Naive thymus-derived CD8-positive, alpha-beta T cell (primary cell): ENCODE measurements at places on chromosomes 5 and 9. TPM values are rescaled to one million over a fixed set of nuclear protein-coding genes. Genes with fewer than 3 reads are reported as not detected.

GRCh38 chr9:135281151-135281550 lies 193.7 kb downstream of the OLFM1 start:
- DNase-seq: no peak
- H3K36me3 ChIP-seq: no peaks in the 10 kb centered on the region
- H3K4me1 ChIP-seq: no peaks in the 10 kb centered on the region
- H3K27me3 ChIP-seq: peaks cover 2% of the 10 kb centered on the region
- no peak overlapping the region for H3K27ac ChIP-seq

DNA sequence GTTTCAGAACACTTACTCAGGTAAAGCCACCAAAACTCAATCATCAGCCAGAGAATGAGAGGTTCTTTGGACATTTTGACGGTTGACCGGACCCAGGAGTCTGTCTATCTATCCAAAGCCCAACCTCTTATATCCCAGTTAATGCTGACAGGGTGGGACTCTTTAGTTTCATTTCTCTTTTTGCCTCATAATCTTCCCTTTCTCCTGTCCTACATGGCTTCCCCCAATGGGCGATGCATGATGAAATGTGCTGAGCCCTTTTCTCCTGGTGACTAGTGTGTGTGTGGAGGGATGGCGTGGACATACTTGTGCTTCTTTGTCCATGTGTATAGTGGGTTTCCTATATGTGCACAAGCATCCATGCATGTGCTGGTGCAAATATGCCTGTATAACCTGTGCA lies at the start of gene TIMD4:
Gene TIMD4 (minus strand): TSS at position 102 of the 400 bp plus-strand sequence. CDS start 28 bp downstream, at position 74.
- H3K27me3 ChIP-seq: no peaks in the 10 kb centered on the region
- H3K4me1 ChIP-seq: no peaks in the 10 kb centered on the region
- no peak within 1 kb of the TSS for H3K27ac ChIP-seq
- H3K4me3 ChIP-seq: no peak within 1 kb of the TSS
- H3K36me3 ChIP-seq: peaks cover 11% of the 10 kb centered on the region

DNA sequence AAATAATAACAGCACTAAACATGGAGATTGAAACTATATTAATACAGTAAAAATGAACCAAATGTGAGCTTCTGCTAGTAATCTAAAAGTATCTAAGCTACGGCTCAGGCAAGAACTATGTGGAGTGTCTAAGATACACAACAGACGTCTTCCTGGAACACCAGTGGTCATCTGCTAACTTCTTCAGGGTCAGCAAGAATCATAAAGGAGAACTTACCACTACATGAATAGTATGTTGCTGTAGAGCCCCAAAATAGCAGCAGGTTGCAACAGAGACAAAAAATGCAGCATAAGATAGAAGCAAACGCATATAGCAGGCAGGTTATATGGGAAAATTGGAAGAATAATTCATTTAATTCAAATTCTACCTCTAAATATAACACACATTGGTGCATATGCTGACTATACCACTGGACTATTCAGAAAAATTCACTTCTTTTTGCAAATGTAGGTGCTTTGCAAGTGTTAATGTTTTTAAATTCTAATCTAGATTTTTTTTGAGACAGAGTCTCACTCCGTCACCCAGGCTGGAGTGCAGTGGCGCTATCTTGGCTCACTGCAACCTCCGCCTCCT lies 27.1 kb downstream of the DCTN4 start:
- no peak overlapping the region for H3K27ac ChIP-seq
- no peak for DNase-seq
- H3K4me3 ChIP-seq: no peak overlapping the region
- H3K4me1 ChIP-seq: peaks cover 19% of the 10 kb centered on the region

The FBXL7 gene
- not detected for total RNA-seq

The MYMK gene
- not detected for total RNA-seq

The ANKRD34B gene
- not detected for total RNA-seq

The GABRB2 gene
- not detected for total RNA-seq

The HOMER1 gene
- 5.4 TPM for total RNA-seq

DNA sequence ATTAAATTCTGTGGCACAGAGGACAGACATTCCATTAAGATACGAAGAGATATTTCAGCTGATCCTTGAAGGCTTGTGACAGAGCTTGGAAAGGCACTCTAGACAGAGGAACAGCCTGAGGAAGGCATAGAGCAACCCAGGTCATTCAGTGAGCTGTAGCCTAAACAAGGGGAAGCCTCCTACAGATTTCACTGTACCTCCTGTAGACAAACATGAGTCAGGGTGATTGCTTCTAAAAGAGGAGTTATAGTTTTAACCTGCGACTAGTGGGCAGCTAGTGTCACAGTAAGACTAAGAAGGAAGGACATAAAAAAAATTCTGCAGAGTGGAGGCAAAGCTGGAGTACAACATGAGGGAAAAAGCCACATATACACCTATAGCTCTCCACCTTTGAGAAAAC lies 43.5 kb upstream of the ANKDD1B start:
- peaks cover 11% of the 10 kb centered on the region for H3K4me1 ChIP-seq
- H3K27ac ChIP-seq: no peak overlapping the region
- H3K4me3 ChIP-seq: no peak overlapping the region
- no peak for DNase-seq

DNA sequence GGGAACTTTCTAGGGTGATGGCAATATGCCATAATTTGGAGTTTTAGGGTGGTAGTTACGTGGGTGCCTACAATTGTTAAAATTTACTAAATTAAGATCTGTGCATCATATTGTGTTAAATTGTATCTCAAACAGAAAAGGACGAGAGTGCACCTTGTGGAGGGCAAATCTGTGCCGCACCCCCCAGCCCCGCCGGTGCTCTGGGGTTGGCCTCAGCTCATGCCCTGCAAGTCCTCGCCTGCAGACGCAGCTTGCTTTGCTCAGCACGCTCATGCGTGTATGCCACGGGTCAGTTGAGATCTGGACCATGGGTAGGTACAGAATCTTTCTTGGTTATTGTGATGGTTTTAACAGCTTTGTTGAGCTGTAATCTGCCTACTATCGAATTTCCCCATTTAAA lies 33.7 kb upstream of the FCN1 start:
- H3K27me3 ChIP-seq: no peaks in the 10 kb centered on the region
- H3K4me3 ChIP-seq: no peak overlapping the region
- H3K27ac ChIP-seq: no peak overlapping the region
- DNase-seq: no peak

The SDHA gene
- total RNA-seq: 137 TPM

- H3K4me1 ChIP-seq: peaks cover 13% of the 10 kb centered on the region
- H3K36me3 ChIP-seq: no peaks in the 10 kb centered on the region
- no peak for DNase-seq
- H3K4me3 ChIP-seq: no peak overlapping the region
Observed at GRCh38 chr9:29211003-29211579, 1637.8 kb upstream of the C9orf72 start.

- peaks cover 7% of the 10 kb centered on the region for H3K4me1 ChIP-seq
- H3K27me3 ChIP-seq: no peaks in the 10 kb centered on the region
- no peak overlapping the region for H3K27ac ChIP-seq
- H3K4me3 ChIP-seq: no peak overlapping the region
- no peak for DNase-seq
- H3K36me3 ChIP-seq: no peaks in the 10 kb centered on the region
Observed at GRCh38 chr5:54658010-54658409, 140.5 kb downstream of the SNX18 start.

The REEP2 gene
- total RNA-seq: 0.44 TPM

GRCh38 chr5:2910401-2911175 lies 159.1 kb upstream of the IRX2 start:
- H3K27me3 ChIP-seq: peaks cover 4% of the 10 kb centered on the region
- no peak overlapping the region for H3K4me3 ChIP-seq
- DNase-seq: no peak
- no peaks in the 10 kb centered on the region for H3K4me1 ChIP-seq
- no peaks in the 10 kb centered on the region for H3K36me3 ChIP-seq

The SPATA31D4 gene
- not detected for total RNA-seq

DNA sequence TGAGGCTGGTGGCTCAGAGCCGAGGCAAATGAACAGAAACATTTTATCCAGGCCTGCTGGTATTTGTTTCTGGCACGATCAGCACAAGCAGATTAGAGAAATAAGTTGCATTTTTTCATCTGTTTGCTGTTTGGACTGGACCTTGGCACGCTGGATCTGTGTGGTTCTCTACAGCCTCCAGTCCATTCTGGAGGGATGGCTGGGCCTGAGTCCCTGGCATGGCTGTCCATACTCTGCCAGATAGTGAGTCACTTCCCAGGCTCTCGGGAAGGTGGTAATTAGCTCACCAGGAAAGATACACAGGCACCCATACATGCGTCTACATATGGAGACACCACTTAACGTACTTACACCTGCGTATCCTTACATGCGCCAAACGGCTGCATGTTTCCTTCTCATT lies 78.6 kb downstream of the SPRY4 start:
- no peak for DNase-seq
- peaks cover 1% of the 10 kb centered on the region for H3K27me3 ChIP-seq
- H3K27ac ChIP-seq: no peak overlapping the region

DNA sequence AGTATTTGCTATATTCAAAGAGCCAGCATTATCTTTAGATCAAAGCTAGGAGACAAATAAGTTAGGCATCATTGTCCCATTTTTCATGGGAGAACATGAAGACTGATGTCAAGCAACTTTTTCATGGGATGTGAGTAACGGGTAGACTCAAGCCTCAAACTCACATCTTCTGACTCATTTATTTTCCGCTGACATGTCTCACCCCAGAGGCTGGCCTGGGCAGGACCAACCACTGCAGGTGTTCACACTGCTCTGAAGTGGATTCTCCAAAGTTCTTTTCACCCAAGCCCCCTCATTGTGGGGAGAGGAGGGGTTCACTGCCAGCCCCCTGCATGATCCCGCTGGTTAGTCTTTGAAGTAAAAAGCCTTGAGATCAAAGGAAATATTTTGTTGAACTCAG lies 34.9 kb upstream of the BASP1 start:
- H3K36me3 ChIP-seq: no peaks in the 10 kb centered on the region
- H3K4me3 ChIP-seq: no peak overlapping the region

DNA sequence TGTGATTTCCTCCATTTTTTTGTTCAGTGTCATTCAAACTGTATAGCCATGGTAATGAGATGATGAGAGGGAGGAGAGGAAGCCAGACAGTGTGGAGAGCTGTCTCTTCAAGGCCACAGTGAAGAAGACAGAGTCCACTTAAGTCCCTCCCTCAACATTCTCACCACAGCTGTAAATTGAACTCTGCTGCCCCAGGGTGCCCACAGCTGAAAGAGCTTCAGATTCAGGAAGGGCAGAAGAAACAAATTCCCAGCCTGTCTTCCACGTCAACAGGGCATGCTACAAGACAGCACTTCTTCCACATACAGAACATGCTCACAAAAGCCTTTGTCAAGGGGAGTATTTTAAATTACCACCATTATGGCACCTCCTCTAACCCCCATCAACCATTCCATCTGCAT lies 100.4 kb downstream of the KLHL3 start:
- no peaks in the 10 kb centered on the region for H3K4me1 ChIP-seq
- no peak overlapping the region for H3K4me3 ChIP-seq
- H3K36me3 ChIP-seq: peaks cover 30% of the 10 kb centered on the region

DNA sequence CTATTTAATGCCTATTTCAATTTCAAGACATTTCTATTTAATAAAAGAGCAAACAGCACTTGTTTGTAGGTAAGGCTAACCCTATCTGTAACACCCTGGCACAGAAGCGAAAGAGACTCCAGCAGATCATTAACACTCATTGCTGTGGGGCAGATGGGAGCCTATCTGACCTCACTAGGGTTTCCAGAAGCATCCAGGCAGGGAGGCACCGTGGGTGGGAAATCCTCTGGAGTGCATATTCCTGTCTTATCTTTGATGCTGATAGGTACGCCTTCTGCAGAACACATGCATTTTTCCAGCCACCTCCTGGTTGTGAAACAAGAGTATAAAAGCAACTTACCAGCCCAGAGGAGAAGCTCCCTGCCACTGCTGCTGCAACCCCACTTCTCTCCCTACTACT lies 233.7 kb downstream of the GLIS3 start:
- DNase-seq: no peak
- H3K36me3 ChIP-seq: peaks cover 8% of the 10 kb centered on the region
- no peak overlapping the region for H3K4me3 ChIP-seq
- no peaks in the 10 kb centered on the region for H3K27me3 ChIP-seq
- no peak overlapping the region for H3K27ac ChIP-seq

DNA sequence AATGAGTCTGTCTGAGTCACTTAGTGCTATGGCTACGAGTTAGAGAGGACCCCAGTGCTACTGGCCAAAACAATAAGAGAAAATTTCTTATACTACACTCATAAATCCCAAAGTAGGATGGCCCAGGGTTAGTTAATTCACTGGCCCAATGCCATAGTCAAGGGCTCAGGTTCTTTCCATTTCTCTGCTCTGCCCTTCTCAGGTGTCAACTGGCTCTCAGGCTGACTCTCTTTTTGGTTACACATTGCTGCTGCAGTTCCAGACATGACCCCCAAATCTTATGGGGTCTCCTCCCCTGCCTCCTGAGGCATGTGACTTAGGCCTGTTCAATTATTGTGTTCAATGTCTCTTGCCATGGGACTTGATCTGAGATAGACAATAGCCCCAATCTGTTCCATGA lies 70.4 kb downstream of the ARHGEF37 start:
- H3K27ac ChIP-seq: no peak overlapping the region
- no peaks in the 10 kb centered on the region for H3K27me3 ChIP-seq
- DNase-seq: no peak
- peaks cover 2% of the 10 kb centered on the region for H3K36me3 ChIP-seq
- no peak overlapping the region for H3K4me3 ChIP-seq
- H3K4me1 ChIP-seq: peaks cover 3% of the 10 kb centered on the region

The CD72 gene
- total RNA-seq: 8.0 TPM

GRCh38 chr5:168365581-168366081 lies 74.2 kb downstream of the WWC1 start:
- no peak overlapping the region for H3K4me3 ChIP-seq
- H3K27ac ChIP-seq: no peak overlapping the region
- no peak for DNase-seq
- H3K27me3 ChIP-seq: peaks cover 8% of the 10 kb centered on the region
- H3K36me3 ChIP-seq: no peaks in the 10 kb centered on the region
- H3K4me1 ChIP-seq: no peaks in the 10 kb centered on the region

The SNCAIP gene
- total RNA-seq: not detected

DNA sequence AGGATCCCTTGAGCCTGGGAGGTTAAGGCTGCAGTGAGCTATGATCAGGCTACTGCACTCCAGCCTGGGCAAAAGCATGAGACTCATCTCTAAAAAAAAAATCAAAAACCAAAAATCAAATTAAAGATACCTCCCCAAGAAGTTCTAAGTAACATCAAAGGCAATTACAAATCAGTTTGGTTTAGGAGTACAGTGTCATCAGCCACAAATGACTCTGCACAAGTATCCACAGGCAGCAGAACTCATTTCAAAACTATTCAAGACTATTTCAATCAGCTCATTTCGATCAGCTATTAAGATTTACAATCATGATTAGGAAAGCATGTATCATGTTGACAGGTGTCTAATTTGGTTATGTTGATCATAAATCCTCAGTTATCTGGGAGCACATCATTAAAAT lies 19.1 kb downstream of the TRMO start:
- peak overlapping the region; percentile 90 for H3K27ac ChIP-seq
- peaks cover 3% of the 10 kb centered on the region for H3K36me3 ChIP-seq
- H3K4me3 ChIP-seq: no peak overlapping the region
- no peaks in the 10 kb centered on the region for H3K27me3 ChIP-seq
- DNase-seq: no peak
